ENCODE measurements at places on chromosomes 7 and 10.

DNA sequence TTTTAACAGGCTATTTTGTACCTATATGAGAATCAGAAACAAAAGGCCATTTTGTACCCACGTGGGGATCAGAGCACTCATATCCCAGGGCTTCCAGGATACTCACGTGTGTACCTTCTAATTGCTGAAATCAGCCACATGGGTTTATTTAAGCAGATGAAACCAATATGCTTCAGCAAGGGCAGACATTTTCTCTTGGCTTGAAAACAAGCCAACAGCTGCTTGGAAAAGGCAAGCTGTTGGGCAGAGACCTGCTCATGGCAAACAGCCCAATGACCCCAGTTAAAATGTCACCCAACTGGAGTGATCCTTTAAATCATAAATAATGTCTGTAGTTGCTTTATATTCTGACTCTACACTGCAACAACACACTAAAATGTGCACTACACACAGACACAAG lies 26.5 kb upstream of the TOMM7 start:
- no peak for DNase-seq

DNA sequence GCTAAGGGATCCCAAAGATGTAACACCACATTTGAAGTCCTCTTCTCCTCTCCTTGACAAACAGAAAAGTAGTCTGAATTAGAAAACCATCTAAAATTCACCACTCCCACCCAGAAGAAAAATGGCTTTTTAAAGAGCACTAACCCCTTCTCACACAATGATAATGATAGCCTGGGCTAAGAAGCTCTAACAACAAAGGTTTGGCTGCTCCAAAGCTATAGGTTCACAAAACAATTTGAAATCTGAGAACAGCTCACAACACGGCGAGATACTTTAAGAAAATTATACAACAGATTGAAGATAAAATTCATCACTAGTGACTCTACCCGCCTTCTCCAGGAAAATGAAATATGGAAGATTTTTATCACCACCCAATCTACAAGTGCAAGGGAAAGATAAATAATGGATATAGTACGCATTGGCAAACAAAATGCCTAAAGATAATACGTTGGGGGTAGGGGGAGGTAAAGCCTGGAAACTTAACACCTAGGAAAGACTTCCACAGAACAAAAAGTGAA lies 7.4 kb downstream of the ITGB1 start:
- no peak for DNase-seq

DNA sequence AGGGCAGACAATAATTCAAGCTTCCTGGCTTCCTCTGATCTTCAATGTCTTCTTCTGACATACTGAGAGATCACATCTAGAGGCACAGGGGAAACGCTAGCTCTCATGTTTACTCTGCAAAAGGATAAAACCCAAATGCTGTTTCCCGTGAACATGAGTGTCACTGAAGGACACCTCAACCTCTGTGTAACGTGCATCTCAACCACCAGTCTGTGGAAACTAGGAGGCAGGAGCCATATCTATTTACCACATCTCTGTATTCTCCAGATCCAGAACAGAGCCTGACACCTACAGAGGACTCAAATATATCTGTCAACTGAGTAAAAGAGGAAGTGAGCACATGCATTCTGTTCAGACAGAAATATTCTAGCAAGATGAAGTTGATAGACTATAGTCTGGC lies 140.3 kb upstream of the TARP start:
- DNase-seq = no peak

GRCh38 chr7:134365341-134366054 lies 48.8 kb upstream of the SLC35B4 start:
- no peak for DNase-seq

GRCh38 chr10:5977471-5978229 lies at the start of gene IL15RA:
IL15RA (minus strand) TSS chr10:5977543; CDS start chr10:5977492, 51 bp downstream.
- DNase-seq = no peak

DNA sequence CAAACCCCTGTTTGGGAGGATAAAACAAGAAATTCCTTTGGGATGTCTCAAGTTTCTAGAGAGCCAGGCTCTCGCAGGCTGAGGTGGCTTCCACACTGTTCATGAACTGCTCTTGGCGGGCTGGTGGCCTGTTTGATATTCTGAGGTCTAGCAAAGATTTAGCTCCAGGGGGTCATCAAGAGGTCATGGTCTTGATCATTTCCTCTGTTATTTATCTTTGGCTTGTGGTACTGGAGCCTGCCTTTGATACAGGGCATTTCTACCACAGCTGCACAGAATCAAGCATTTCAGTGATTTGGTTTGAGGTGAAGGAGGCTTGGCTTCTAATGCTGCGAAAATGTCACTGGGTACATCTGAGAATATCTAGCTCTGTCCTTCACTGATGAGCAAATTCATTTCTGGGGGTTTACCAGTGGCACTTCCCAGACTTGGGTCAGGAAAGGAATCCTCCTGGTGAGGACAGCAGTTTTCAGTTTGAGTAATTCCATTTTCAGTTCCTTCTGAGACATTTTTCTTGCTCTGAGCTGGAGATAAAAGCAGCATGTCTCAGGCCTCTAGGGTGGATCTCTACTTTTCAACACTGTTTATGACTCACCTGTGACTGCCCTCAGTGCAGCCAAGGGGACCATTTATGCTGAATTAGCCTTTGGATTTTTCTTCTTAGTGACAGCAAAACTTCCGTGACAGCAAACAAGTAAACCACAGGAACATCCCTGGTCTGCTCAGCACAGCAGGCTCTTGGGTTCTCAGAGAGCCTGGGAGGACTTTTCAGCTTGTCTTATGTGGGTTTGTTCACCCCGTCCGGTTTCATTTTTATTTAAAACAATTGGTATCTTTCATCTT lies 312.0 kb downstream of the RNLS start:
- no peak for DNase-seq

GRCh38 chr10:60614363-60614762 lies 163.9 kb upstream of the CDK1 start:
- DNase-seq = no peak

- no peak for DNase-seq
Measured at GRCh38 chr10:71059054-71059818, 153.1 kb upstream of the UNC5B start.

- DNase-seq = no peak
Measured at GRCh38 chr10:62352356-62352970, 21.7 kb upstream of the ZNF365 start.

DNA sequence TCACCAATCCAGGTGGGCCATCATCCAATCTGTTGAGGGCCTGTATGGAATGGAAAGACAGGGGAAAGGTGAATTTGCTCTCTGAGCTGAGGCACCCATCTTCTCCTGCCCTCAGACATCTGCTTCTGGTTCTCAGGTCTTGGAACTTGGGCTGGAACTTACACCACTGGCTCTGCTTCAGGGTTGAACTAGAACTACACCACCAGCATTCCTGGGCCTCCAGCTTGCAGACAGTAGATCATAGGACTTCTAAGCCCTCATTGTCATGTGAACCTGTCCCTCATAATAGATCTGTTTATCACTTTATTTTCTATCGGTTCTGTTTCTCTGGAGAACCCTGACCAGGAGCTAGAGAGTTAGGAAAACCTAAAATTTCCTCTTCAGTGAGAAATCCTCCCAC lies 233.5 kb downstream of the CREB5 start:
- no peak for DNase-seq

DNA sequence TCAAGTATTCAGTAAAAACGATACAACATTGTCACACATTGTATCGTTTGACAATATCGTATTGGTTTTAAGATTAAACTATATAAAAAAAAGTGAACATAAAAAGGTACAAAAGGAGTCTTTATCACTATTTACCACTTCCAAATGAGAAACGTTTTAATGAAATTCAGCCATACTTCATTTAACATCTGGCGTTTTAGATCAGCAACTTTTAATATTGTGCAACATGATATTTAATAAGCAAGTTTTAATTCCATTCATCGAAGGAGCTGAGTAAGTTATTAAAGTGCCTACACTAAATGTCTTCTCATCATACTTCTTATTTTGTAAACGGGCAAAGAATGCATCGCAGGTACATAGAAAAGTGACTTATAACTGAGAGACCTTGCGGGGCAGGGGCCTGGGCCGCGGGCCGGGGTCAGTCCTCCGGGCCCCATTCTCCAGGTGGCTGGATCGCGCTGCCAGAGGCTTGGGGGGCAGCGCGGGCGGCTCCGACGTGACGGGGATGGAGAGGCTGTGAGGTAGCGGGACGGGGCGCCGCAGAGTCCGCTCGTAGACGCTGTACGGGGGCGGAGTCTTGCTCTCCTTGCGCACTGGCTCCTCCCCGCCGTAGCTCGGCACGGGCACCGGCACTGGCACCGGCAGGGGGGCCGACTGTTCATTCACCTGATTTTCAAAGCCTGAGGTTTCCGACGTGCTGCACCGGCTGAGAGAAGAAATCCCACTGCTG lies 165.8 kb upstream of the IMMP2L start:
- DNase-seq = no peak

DNA sequence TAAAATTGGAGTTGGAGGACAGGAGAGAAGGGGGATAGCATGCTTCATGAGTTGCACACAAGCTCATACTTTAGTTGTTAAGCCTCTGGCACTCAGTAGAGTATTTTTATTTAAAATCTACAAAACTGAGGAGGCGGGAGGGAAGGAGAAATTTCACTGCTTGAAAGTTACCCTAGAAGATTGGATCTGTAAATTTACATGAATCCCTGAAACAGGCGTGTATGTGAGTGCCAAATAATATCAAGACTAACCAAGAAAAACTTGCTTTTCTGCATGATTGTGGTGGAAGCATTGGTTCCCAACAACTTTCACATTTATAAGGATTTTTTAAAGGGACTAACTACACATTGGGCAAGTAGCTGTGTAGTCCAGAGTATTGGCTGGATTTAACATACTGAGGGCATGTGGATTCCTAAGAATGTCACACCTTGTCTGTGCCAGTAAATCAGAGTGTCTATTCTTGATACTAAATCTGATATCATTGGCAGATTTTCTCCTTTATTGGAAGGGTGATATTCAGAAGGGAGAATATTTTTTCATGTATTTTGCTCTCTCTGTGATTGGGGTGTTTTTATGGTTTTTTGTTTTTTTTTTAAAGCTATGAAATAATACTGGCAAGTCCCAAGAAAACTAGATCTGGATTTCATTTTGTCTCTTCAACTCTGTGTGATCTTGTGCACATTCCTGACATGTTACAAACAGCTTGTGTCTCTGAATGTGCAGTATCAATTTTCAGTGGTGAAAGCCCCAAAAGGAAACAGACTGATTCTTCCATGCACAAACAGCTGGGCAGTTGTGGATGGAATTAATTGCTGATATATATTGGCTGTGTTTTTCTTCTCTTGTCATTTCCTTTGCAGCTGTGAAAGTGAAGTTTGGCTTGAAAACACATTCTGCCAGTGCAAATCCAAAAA lies 67.2 kb downstream of the ADD3 start:
- DNase-seq = no peak

DNA sequence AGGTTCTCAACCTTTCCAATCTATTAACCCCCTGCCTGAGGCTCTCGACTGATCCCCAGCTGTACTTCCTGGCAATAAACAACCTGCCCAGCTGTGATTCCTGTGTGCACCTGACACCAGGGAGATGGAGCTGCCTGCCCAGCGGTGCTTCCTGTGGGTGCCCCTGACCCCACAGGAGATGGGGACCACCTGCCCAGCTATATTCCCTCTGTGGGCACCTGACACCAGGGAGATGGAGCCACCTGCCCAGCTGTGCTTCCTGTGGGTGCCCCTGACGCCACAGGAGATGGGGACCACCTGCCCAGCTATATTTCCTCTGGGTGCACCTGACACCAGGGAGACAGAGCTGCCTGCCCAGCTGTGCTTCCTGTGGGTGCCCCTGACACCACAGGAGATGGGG lies 184.0 kb downstream of the DIP2C start:
- no peak for DNase-seq

- no peak for DNase-seq
Measured at GRCh38 chr10:101565936-101566332, 22.1 kb downstream of the POLL start.

GRCh38 chr10:58254644-58255043 lies 13.1 kb downstream of the IPMK start:
- no peak for DNase-seq

DNA sequence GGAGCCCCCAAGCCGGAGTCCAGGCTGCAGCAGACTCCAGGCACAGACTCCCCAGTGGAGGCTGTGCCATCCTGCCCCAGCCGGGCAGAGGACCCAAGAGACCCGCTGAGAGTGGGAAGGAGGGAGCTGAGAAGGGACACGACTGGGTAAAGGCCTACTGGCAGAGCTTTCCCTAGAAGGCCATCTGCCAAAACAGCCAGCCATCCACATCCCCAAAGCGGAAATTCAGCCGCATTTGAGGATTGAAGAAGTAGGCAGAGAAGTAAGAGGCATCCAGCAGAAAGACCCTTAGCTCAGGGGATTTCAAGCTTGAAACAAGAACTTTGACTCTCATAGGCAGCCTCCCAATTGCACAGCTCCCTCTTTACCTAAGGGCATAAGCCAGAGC lies 857 bp downstream of the CPXM2 start:
- DNase-seq = no peak

GRCh38 chr7:74284781-74285259 lies 4.4 kb upstream of the CLIP2 start:
- DNase-seq = no peak

DNA sequence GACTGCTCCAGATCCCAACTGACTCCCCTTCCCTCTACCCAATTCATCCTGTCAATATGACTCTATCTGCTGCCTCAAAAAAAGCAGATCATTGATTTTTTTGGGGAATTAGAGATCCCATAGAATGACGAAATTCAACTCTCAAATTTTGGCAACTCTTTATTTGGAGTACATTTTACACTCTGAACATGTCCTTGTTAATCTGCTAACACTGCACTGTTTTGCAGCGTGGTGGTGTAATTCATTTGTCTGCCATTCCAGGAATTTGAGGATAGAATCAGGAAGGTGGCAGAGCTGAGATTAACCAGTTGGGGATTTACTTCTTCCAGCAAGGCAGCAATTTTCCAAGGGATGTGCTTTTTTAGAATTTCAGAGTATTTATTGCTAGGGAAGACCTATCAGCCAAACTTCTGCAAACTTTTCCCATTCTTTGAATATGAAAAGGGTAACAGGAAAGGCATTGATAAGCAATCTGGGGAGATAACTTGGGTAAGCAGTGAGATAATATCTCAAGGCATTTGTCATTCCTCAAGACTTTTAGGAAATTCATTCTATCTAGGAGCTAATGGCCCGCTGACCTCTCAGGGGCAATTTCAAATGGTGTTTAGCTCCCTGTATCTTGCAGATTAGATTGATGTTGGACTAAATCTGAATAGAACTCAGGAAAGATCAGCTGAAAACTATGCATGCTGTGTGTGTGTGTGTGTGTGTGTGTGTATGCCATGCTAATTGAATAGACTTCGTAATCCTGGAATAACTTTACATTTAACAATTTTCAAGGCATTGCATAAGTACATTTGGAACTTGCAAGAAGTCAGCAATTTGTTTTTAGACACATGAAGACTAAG lies 9.7 kb downstream of the BAMBI start:
- no peak for DNase-seq

DNA sequence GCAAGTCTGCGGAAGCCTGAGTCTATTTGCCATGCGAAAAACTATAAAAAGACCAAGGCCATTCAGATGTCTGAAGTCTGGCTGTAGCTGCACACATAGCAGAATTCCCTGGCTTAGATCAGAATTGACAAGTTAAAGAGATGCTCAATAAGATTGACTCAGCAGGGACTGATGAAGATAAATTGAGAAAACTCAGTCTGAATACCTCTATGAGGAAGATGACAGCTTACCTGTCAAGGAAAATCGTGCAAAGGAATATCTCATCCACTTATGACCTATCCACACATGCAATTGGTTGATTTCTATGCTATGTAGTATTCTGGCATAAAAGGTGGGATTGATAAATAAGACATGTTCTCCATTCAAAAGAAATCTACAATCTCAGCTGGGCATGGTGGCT lies 288.6 kb downstream of the BAMBI start:
- no peak for DNase-seq

GRCh38 chr10:77392851-77393250 lies 244.8 kb downstream of the KCNMA1 start:
- DNase-seq = no peak

Measured in putamen (tissue), 1 donor.